ENCODE measurements at places on chromosomes 7 and 10. TPM values are rescaled to one million over a fixed set of nuclear protein-coding genes. Genes with fewer than 3 reads are reported as not detected.
A peak's percentile ranks its signal among the peaks of the same experiment; 100 is the strongest.

The DCLRE1C gene
- 19.9 TPM for total RNA-seq

The SKIDA1 gene
- total RNA-seq, result 0.48 TPM

DNA sequence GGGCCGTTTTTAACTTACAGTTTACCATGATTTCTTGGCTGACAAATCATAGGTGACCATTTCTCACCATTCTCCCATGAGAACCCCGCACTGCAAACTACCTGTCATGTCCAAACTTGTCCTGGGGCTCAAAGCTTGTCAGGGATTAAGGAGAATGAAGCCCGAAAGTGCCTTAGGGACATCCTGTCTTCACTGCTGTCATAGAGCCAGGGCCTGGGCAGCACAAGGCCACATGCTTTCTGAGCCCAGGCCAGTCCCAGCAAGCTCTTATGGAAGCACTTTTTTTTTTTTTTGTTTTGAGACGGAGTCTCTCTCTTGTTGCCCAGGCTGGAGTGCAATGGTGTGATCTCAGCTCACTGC is 33.9 kb downstream of the CCM2 start:
- peak; percentile 34 for DNase-seq

GRCh38 chr10:100886963-100887362 is 25.8 kb upstream of the SLF2 start:
- DNase-seq, result no peak

GRCh38 chr10:17790651-17791050 is 18.5 kb upstream of the MRC1 start:
- DNase-seq, result no peak

DNA sequence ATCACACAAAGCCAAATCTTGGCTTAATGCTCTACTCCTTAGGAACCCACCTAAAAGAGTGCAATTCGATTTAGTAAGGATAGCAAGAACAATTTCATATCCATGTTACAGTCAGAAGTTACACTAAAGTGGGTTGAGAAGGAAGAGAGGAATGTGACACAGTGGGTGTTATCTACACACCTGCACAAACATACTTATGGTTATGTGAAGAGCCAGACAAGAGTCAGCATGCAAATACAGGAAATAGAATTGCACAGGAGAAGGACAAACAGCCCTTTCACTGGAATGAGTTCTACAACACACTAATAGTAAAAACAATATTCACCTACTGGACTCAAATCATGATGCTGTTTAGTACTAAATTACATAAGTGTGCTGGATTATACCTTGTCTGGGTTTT is 262.8 kb downstream of the DGKB start:
- DNase-seq, result no peak

DNA sequence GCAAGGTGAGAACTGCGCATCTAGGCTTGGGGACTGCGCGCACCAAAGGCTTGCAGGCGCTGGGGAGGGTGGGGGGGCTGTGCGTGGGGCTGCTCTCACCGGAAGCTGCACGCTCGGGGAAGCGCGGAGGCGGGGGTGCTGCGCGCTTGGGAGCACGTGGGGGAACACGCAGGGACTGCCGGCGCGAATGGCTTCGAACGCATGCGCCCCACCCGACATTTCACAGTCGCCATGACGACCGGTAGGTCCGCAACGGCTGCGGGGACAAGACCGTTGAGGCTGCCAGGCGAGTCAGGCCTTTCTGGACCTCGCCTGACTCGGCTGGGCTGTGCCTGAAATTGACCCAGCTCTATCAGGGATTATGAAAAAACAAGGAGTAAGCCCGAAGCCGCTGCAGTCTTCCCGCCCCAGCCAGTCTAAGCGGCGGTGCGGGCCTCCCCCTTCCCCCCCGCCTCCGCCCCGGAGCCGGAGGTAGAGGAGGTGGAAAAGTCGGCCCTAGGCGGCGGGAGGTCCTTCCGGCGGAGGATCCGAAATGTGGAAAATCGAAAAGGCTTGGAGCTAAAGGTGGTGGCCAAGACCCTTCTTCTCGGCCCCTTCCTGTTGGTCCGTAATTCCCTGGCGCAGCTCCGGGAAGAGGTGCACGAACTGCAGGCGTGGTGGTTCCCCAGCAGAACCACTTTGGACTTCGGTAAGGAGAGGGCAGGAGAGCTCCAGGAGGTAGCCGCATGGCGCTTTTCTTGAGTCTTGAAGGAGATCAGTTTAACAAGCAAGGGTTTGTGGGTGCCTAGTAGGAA is 34.9 kb upstream of the STEAP1 start:
- DNase-seq, result peak; percentile 15

GRCh38 chr10:113138937-113139585 is 189.0 kb downstream of the TCF7L2 start:
- no peak for DNase-seq

GRCh38 chr7:45984386-45985295 is 63.6 kb upstream of the IGFBP3 start:
- no peak for DNase-seq

GRCh38 chr7:137846827-137847567 is at the start of gene DGKI:
Gene DGKI, minus strand, starts transcription at chr7:137846974.
- no peak for DNase-seq

GRCh38 chr7:150778738-150779301 is 21.3 kb downstream of the TMEM176B start:
- DNase-seq, result peak; percentile 61
